ENCODE measurements at places on chromosomes 5 and 9.

- no peaks in the 10 kb centered on the region for H3K4me1 ChIP-seq
- no peak overlapping the region for H3K27ac ChIP-seq
- H3K36me3 ChIP-seq: no peaks in the 10 kb centered on the region
- DNase-seq: no peak
Measured at GRCh38 chr5:86838083-86838482, 220.3 kb downstream of the COX7C start.

GRCh38 chr5:107704681-107705401, 34.1 kb upstream of the EFNA5 start:
- no peak overlapping the region for H3K27ac ChIP-seq
- H3K4me1 ChIP-seq: no peaks in the 10 kb centered on the region
- no peak overlapping the region for H3K4me3 ChIP-seq
- H3K27me3 ChIP-seq: no peaks in the 10 kb centered on the region

GRCh38 chr5:117590944-117591343, 1016.3 kb upstream of the SEMA6A start:
- DNase-seq: peak; percentile 79
- H3K4me3 ChIP-seq: no peak overlapping the region
- H3K36me3 ChIP-seq: no peaks in the 10 kb centered on the region
- no peaks in the 10 kb centered on the region for H3K4me1 ChIP-seq
- no peaks in the 10 kb centered on the region for H3K27me3 ChIP-seq

DNA sequence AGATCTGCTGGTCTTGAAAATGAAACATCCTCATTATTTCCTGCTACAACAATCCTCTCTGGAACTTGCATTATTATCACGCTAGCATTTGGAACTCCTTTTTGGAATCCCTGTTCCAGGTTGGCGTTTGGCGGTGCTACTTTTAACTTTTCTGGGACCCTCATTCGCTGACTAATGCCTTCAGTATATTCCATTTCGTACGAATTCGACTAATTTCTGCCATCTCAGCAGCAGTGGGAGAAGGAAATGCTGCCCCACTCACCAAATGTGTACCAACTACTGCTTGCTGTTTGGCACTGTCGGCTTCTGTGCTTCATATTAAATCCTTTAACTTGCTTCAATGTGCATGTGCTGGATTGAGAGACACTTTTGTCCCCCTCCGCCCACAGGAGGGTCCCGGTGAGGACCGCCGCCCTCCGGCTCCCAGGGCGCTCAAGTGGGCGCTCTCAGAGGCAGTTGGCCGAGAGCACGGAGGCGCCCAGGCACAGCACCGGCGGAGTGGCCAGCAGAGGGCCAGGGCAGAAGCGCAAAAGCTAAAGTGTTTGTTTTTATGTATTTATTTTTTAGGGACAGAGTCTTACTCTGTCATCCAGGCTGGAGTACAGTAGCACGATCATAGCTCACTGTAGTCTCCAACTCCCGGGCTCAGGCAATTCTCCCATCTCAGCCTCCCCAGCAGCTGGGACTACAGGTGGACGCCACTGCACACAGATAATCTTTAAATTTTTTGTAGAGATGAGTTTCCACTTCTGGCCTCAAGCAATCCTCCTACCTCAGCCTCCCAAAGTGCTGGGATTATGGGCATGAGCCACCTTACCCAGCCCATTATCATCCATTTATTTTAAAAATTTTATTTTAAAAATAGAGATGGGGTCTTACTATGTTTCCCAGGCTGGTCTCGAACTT, 11.9 kb downstream of the PDE6A start:
- H3K27ac ChIP-seq: no peak overlapping the region
- H3K4me1 ChIP-seq: no peaks in the 10 kb centered on the region
- H3K36me3 ChIP-seq: no peaks in the 10 kb centered on the region
- H3K4me3 ChIP-seq: no peak overlapping the region
- H3K27me3 ChIP-seq: no peaks in the 10 kb centered on the region

DNA sequence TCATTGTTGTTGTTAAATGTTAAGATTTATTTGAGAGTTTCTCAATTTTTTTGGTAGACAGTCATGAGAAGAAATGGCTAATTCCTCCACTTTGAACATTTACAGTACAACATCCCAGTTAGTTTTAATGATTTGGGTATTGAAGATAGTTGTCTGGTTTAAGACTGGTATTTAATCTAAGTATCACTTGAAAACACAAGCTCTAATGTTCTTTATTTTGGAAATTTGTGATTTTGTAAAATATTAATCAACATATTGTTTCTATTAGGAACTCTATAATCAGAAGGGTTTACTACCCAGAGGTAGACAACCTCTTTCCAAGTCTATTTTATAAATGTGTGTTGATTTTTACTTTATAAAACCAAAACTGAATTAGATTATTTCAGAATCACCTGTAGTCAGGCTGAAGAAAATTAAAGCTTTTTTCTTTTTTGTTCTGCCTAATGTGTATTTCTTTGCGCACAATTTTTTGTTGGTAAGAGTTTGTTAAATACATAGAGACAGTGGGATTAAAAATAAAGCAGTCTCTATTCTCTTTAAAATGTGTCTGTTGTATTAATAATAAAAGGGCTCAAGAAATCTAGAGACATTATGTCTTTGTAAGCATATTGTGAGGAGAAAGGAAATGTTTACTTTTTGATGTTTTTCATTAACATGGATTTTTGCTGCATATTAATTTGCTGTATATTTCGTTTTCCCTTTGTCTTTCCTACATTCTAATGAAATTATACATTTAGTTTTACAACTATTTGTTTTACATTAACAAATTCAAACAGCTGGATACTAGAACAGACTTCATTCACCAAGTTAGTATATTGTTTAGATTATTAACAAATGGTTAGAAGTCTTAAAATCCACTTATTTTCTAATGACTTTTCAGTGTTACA, 3.9 kb upstream of the PURA start:
- no peak overlapping the region for H3K4me3 ChIP-seq
- no peak overlapping the region for H3K27ac ChIP-seq
- H3K27me3 ChIP-seq: no peaks in the 10 kb centered on the region
- no peak for DNase-seq
- no peaks in the 10 kb centered on the region for H3K36me3 ChIP-seq
- H3K4me1 ChIP-seq: peaks cover 11% of the 10 kb centered on the region

- DNase-seq: no peak
- H3K27me3 ChIP-seq: 0 out of 2 replicates have a peak, but pooled peaks cover 6% of the 10 kb centered on the region
- H3K36me3 ChIP-seq: no peaks in the 10 kb centered on the region
- no peaks in the 10 kb centered on the region for H3K4me1 ChIP-seq
- no peak overlapping the region for H3K4me3 ChIP-seq
- H3K27ac ChIP-seq: no peak overlapping the region
Measured at GRCh38 chr9:36896296-36896695, 137.8 kb downstream of the PAX5 start.

- H3K27ac ChIP-seq: no peak overlapping the region
- no peak overlapping the region for H3K4me3 ChIP-seq
- no peaks in the 10 kb centered on the region for H3K36me3 ChIP-seq
- H3K27me3 ChIP-seq: no peaks in the 10 kb centered on the region
- no peak for DNase-seq
- H3K4me1 ChIP-seq: no peaks in the 10 kb centered on the region
Measured at GRCh38 chr9:9919174-9919775, 693.5 kb downstream of the PTPRD start.

DNA sequence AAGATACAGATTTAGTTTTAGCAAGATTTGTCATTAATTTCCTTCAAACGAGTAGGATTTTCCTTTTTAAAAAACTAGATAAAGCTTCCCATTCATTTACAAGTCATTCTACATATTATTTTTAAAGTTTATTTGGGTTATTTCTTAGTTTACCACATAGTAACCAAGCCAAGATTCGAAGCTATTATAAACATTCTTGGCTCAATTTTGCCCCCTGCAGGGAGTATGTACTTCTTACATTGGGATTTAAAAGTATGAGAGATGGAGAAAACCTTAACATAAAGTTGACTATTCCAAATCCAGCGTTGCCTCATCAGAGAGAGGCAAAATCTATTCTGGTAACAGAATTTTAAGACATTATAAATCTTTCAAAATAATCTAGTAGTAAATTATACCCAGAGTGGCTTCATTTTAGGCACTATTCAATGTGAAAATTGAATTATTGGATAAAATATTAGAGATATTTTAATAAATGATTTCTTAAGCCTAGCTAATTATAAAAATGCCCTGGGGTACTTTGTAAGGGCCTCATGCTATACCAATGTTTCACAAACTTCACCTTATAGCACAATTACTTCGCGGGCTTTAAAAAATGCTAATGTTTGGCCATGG, 39.1 kb downstream of the FBN2 start:
- no peaks in the 10 kb centered on the region for H3K27me3 ChIP-seq
- no peaks in the 10 kb centered on the region for H3K36me3 ChIP-seq
- no peaks in the 10 kb centered on the region for H3K4me1 ChIP-seq
- H3K27ac ChIP-seq: no peak overlapping the region
- DNase-seq: peak; percentile 42
- H3K4me3 ChIP-seq: no peak overlapping the region

DNA sequence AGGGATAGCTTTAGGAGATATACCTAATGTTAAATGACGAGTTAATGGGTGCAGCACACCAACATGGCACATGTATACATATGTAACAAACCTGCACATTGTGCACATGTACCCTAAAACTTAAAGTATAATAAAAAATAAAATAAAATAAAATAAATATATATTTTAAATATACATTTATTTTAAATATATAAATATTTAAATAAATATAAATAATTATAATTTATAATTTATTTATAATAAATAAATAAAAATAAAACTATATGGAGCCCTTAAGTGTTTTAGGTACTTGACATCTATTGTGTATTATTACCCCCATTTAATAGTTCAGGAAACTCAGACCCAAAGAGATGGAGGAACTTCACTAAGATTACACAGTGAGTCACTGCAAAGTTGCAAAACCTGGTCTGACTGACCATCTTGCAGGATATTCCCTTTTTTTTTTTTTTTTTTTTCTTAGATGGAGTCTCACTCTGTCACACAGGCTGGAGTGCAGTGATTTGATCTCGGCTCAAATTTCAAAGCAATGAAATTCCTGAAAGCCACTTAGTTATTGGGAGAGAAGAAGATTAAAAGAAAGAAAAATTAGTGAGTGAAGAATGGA, 5.8 kb upstream of the C5orf52 start:
- no peak for DNase-seq
- H3K27me3 ChIP-seq: 0 out of 2 replicates have a peak, but pooled peaks cover 6% of the 10 kb centered on the region
- no peaks in the 10 kb centered on the region for H3K4me1 ChIP-seq
- H3K27ac ChIP-seq: no peak overlapping the region

DNA sequence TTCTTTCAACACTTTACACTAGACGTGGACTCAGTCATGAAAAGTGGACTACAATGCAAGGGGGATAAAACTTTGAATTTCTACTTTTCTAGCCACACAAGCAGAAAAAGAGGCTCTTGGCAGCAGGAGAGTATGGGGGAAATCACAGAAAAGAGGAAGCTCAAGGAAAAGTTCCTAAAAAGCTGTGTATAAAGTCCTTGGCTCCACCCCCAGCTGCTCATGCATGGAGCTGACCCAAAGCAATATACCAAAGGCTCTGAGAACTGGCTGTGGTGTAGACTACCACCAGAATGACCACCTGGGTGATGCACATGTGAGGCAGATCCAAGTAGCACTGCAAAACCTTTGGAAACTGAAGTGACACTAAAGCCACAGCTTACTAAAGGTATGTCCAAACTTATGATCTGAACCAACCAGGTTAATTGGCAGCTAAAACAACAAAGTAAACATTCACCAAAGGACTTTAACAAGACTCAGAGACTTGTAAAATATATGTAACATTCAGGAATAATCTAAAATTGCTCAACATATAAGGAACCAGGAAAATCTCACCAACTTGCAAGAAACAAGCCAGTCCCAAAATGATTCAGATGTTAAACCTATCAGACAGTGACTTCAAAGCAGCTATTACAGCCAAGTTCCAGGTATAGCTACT, 55.5 kb upstream of the RASGRF2 start:
- DNase-seq: no peak
- no peaks in the 10 kb centered on the region for H3K36me3 ChIP-seq
- H3K27me3 ChIP-seq: no peaks in the 10 kb centered on the region
- no peaks in the 10 kb centered on the region for H3K4me1 ChIP-seq
- H3K4me3 ChIP-seq: no peak overlapping the region
- no peak overlapping the region for H3K27ac ChIP-seq

GRCh38 chr5:62886603-62887315, 308.1 kb downstream of the LRRC70 start:
- no peaks in the 10 kb centered on the region for H3K27me3 ChIP-seq
- no peaks in the 10 kb centered on the region for H3K4me1 ChIP-seq
- DNase-seq: no peak
- H3K27ac ChIP-seq: no peak overlapping the region
- H3K4me3 ChIP-seq: no peak overlapping the region

- no peaks in the 10 kb centered on the region for H3K36me3 ChIP-seq
- no peak overlapping the region for H3K4me3 ChIP-seq
- H3K4me1 ChIP-seq: no peaks in the 10 kb centered on the region
- peaks cover 94% of the 10 kb centered on the region for H3K27me3 ChIP-seq
- DNase-seq: no peak
- H3K27ac ChIP-seq: no peak overlapping the region
Measured at GRCh38 chr9:136673975-136674785, 11.5 kb downstream of the EGFL7 start.

GRCh38 chr5:147168578-147169327, 66.1 kb upstream of the STK32A start:
- no peak overlapping the region for H3K4me3 ChIP-seq
- H3K4me1 ChIP-seq: peaks cover 23% of the 10 kb centered on the region
- no peaks in the 10 kb centered on the region for H3K27me3 ChIP-seq

DNA sequence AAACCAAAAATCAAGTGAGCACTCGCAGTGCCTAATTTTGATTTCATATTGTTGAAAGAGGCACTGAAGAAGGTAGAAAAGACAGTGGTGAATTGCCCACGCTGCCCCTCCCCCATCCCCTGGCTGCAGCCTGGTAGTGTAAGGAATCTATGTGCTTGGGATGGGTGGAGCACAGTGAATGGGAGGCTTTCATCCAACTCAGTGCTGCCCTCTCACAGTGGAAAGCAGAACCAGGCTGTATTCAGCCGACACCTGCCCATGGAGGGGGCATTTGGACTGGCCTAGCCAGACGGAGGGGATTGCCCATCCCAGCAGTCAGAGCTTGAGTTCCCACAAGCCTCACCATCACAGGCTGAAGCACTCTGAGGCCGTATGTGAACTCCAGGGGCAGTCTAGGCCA, 800.4 kb upstream of the DMAC1 start:
- no peaks in the 10 kb centered on the region for H3K36me3 ChIP-seq
- no peak for DNase-seq
- H3K27ac ChIP-seq: no peak overlapping the region
- no peak overlapping the region for H3K4me3 ChIP-seq
- H3K27me3 ChIP-seq: no peaks in the 10 kb centered on the region
- no peaks in the 10 kb centered on the region for H3K4me1 ChIP-seq

- no peaks in the 10 kb centered on the region for H3K36me3 ChIP-seq
- no peaks in the 10 kb centered on the region for H3K4me1 ChIP-seq
- no peak for DNase-seq
- no peak overlapping the region for H3K27ac ChIP-seq
- no peak overlapping the region for H3K4me3 ChIP-seq
Measured at GRCh38 chr9:75183306-75183705, 95.0 kb downstream of the OSTF1 start.

GRCh38 chr5:54013556-54014194, 296.7 kb downstream of the ARL15 start:
- H3K36me3 ChIP-seq: no peaks in the 10 kb centered on the region
- no peak overlapping the region for H3K27ac ChIP-seq
- no peak overlapping the region for H3K4me3 ChIP-seq
- no peaks in the 10 kb centered on the region for H3K27me3 ChIP-seq
- H3K4me1 ChIP-seq: no peaks in the 10 kb centered on the region
- no peak for DNase-seq

Measured in MM.1S (cell line).